ENCODE measurements at places on chromosomes 3 and 15. TPM values are rescaled to one million over a fixed set of nuclear protein-coding genes. Genes with fewer than 3 reads are reported as not detected.

Gene PDZRN3
- total RNA-seq: not detected

Gene CLPX
- 63.1 TPM for total RNA-seq

Gene MNS1
- 2.7 TPM for total RNA-seq

Gene CLDN16
- 0.34 TPM for total RNA-seq

Gene WDR93
- 0.64 TPM for total RNA-seq

Gene ST8SIA2
- total RNA-seq: 0.53 TPM

Gene APBA2
- total RNA-seq: 19.7 TPM

Gene PFKFB4
- total RNA-seq: 14.6 TPM

Gene ATP8B4
- total RNA-seq: 0.91 TPM
